ENCODE measurements at places on chromosomes 13 and 19.
A peak's percentile ranks its signal among the peaks of the same experiment; 100 is the strongest.

- DNase-seq, result no peak
These were observed 6.2 kb downstream of the ZNF763 start for GRCh38 chr19:11971041-11971440.

DNA sequence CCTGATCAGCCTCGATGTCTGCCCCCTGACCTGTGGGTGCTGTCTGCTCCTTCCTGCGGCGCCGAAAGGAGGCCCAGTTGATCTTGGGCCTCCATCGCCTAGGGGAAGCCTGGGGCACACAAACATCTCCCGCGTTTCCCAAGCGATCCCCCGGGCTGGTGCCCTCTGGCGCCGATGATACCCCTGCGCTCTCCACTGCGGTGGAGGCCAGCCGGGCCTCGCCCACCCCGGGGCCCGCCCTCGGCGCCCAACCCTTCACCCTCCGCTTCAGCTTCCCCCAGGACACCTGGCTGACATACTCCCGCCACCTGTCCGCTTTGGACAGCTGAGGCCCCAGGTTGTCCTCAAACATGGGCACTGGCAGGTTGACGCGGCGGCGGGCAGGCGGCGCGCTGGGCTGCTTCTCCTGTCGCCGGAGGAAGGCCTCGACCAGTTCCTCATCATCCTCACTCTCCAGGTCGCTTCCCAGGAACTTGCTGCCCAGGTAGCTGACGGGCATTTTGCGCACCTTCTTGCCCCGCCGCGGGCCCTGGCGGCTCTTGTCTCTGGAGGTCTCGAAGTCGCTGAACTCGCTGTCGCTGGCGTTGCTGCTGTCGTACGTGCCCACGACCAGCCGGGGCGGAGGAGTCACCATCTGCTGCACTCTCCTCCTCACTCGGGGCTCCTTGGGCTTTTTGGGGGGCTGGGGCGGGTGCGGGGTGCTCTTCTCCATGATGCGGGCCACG lies 1.3 kb downstream of the CCDC8 start:
- no peak for DNase-seq

GRCh38 chr13:51638216-51638871 lies 54.1 kb downstream of the WDFY2 start:
- no peak for DNase-seq

DNA sequence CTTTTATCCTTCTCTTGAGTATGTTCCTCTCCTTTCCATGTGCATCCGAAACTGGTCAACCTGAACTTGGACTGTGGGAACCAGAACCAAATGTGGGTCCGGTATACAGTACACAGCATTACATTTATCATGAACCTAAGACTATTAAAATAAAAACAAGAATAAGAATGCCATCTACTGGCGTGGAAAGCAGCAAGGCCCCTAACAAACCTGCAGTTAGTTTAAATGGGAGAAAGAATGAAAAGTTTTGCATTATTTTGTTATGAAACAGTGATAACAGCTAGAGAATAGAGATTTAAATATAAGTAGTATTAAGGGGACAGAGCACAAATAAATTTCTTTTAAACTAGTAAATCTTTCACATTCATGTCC lies 159.5 kb downstream of the RBM26 start:
- no peak for DNase-seq

DNA sequence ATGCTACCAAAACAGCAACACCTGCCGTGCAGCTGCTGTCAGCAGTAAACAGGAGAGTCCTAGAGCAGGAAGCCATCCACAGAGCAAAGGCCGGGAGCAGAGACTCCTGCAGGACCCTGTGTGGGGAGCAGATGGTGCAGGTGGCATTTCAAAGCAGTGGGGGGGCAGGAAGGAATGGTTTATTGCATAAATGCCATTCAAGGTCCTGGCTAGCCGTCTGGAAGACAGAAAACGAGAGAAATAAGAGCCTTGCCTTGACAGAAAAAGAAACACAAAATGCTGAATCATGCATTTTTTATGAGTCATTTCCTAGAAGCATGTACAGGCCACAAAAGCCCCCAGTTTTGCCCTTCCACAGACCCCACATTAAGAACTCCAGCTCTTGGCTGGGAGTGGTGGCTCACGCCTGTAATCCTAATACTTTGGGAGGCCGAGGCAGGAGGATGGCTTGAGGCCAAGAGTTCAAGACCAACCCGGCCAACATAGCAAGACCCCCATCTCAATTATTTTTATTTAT lies 5.4 kb downstream of the RSPH6A start:
- DNase-seq, result no peak

- peak; percentile 64 for DNase-seq
These were observed 13.5 kb downstream of the ARL11 start for GRCh38 chr13:49641801-49642291.

DNA sequence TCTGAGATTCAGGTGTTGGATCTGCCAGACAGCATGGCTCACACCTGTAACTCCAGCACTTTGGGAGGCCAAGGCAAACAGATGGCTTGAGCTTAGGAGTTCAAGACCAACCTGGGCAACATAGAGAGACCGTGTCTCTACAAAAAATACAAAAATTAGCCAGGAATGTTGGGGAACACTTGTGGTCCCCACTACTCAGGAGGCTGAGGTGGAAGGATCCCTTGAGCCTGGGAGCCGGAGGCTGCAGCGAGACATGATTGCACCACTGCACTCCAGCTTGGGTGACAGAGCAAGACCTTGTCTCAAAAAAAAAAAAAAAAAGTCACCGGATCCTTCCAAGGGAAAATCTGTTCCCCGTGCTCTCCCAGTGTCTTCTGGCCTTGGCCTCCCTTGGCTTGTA lies 109.2 kb downstream of the IRS2 start:
- DNase-seq, result no peak

DNA sequence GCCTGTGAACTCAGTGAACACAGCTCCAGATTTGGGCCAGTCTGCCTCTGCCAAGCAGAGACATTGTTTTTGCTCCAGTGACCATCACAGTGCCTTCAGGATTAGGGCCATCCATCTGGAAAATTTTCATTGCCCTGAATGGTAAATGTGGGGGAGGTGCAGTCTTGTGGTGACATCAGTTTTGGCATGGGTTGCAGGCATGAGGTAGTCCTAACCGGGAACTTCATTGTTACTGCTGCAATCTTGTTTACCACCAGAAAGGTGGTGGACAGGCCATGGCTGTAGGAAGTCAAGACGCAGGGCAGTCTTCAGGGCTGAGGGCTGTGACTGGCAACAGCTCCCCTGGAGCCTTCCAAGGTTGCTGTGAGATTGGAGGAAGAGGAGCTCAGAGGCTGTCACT lies 55.2 kb downstream of the SPATA13 start:
- DNase-seq, result no peak

DNA sequence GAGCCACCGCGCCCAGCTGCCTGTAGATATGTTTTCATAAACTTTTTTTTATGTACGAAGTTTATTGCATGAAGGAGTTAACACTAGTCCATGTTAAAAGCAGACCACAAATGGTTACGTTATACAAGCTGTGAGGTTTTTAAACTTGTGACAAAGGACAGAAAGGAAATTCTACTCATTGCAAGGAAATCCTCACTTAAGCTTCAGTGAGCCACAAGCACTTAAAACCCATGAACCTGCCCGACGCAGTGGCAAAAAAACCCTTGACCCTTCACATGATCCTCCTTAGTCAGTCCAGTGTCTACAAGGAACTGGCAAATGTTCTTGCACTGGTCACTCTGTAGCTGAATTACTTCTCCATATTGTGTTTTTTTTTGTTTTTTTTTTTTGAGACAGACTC lies 4.2 kb downstream of the MPND start:
- no peak for DNase-seq

- no peak for DNase-seq
These were observed 30.7 kb downstream of the CEACAM1 start for GRCh38 chr19:42497492-42498168.

DNA sequence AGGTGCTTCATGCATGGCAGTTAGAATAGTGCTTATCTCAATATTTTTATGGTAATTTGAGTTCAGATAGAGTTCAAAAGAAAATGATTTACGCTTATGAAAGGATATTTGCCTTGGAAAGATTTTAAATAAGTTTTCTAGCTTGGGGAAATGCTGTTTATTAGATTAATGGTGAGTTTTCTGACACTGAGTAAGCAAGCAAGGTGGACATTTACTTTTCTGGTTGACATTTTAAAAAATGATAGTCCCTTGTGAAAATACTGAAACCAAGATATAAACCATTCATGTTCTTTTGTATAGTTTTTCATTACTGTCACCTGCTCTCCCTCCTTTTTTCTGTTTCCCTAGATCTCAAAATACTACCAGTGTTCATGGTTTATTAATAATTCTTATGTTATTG lies 1034.8 kb upstream of the SPRY2 start:
- no peak for DNase-seq

DNA sequence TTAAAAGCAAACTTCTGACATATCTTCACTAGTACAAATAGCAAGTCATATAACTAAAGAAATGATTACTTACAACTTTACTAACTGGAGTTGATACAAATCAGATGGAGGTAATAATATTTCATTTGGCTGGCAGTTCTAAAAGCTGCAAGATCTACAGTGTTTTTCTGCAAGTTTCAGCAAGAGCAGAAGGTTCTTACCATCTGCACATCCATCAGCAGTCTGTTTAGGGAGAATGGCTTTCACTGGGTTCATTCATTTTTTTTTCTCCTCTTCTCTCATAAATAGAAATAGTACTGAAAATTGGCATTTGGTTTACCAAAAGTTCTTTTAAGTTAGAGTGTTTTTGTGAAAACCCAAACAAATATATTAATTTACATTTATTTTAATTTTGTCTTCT lies 3.1 kb upstream of the SHISA2 start:
- no peak for DNase-seq

GRCh38 chr13:80389073-80390038 lies 48.4 kb upstream of the SPRY2 start:
- no peak for DNase-seq

- peak; percentile 33 for DNase-seq
These were observed 2.1 kb downstream of the P2RY11 start for GRCh38 chr19:10113592-10113963.

GRCh38 chr19:10516064-10516385 lies 1.2 kb downstream of the S1PR5 start:
- DNase-seq, result peak; percentile 67

All from CD4-positive, alpha-beta T cell treated with Interleukin-1 beta for 1 hour (primary cell).